ENCODE measurements at places on chromosomes 1 and 21. TPM values are rescaled to one million over a fixed set of nuclear protein-coding genes. Genes with fewer than 3 reads are reported as not detected.

DNA sequence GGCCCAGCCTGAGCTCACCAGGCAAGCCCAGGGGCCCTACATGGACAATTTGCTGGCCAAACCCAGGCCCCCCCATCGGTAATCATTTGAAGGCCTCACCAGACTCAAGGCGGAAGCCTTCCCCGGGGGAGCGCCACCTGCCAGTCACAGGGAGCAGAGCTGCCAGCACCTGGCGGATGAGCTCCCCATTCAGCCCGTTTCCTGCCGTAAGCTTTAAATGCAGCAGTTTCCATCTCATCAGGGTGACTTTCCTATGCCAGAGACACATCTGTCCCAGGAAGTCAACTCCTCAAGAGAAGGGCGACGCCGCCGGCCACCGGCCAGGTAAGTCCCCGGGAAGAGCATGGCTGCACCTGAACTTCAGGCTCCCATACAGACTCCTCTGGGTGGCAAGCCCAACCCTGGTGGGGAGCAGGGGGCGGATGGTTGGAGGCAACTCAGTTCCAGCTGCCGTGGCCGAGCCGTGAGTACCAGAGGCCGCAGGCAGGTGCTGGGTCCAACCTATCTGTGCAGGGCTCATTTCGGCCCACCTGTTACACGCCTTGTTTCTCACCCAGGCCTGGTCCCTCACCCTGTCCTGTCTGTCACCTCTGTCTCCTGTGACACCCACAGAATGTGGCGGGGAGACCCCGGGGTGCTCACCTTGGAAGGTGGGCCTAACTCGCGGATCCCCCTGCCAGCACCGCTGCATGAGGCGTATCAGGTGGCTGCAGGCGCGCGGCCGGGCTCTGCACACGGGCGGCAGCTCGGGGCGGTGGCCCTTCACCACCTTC is 20.7 kb downstream of the RIPK4 start:
- no peak for DNase-seq

DNA sequence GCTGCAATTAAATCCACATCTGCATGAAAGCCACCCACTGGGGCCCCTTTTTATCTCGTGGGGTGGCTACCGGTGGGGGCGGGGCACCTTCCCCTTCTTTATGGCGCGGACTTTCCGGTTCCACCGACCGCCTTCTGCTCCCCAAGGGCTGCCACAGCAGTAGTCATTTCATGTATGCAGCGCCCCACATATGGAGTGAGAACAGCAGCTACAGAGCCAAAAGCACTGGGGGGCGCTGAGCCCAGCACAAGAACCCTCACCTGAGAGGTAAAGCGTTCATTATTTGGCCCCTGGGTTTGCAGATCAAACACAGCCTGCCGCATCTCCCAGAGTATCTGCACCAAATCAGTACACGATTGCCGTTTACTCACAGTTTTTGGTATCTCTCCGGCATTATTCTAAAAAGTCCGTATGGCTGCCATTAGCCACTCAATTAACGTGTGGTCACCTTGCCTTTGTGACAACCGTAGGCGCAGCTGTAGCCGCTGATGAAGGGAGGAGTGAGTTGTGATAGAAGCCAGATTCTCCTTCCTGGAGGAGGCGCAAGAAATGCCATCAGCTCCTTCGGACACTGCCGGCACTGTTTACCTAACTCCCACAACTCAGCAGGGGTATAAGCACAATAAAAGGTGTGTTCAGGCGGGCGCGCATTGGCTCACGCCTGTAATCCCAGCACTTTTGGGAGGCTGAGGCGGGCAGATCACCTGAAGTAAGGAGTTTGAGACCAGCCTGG is 30.4 kb upstream of the CR2 start:
- DNase-seq = no peak

- DNase-seq = no peak
Observed at GRCh38 chr1:47334765-47335435, 1.3 kb downstream of the CMPK1 start.

TAS1R1 gene
- total RNA-seq = not detected

GRCh38 chr1:24005163-24005562 is 25.0 kb upstream of the SRSF10 start:
- no peak for DNase-seq

GRCh38 chr1:26405281-26405915 is 5.2 kb upstream of the LIN28A start:
- DNase-seq = peak; percentile 63

- DNase-seq = no peak
Observed at GRCh38 chr1:20413776-20414140, 72.3 kb downstream of the CAMK2N1 start.

- DNase-seq = no peak
Observed at GRCh38 chr21:30598802-30599201, at the start of gene KRTAP6-2. KRTAP6-2 (minus strand) TSS chr21:30598902; CDS start chr21:30598874, 28 bp downstream.

SERINC2 gene
- total RNA-seq = 3.2 TPM

- DNase-seq = no peak
Observed at GRCh38 chr1:112806090-112806642, 91.0 kb upstream of the PPM1J start.

DNA sequence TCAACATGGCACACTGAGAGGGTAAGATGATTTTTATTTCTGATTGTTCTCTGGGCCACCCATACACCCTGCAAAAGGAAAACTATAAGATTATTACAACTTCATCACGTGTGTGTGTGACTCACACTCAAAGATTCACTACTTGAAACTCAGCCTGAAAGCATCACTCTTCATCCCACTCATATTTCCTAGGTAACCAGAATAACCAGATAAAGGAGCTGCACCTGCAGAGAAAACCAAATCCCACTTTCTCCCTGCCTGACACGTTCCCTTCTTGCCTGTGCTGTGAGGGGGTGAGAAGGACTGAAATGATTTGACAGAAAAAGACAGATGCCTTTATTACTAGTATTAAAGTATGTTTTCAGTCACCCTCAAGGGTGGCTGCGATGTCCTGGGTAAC is 131.6 kb downstream of the TGFBR3 start:
- peak; percentile 42 for DNase-seq

Data from Daoy (cell line).